ENCODE measurements at places on chromosomes 16 and 17.

GRCh38 chr16:12862941-12863340 lies 38.5 kb upstream of the SHISA9 start:
- no peak for DNase-seq

GRCh38 chr17:40218740-40219593 lies at the start of gene WIPF2:
TSS of gene WIPF2 (plus strand) at chr17:40219304. CDS start at chr17:40256460, 37,156 bp downstream.
- DNase-seq, result peak; percentile 90

DNA sequence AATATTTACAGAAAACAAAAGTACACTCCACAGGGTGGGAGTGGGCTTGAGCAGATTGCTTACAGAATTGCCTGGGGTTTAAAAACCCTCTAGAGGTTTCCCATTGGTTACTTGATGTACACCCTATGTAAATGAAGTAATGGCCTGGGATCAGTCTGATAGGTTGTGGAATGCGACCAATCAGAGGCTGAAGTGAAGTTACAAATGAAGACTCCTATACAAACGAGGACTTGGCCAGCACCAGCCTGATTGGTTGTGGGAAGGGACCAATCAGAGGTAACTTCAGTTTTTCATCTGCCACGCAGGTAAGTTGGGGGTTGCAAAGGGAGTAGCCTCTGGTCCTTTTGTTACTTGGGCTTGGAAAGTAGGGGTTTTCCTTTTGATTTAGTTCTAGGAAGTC lies 8.8 kb downstream of the EEF2K start:
- no peak for DNase-seq

DNA sequence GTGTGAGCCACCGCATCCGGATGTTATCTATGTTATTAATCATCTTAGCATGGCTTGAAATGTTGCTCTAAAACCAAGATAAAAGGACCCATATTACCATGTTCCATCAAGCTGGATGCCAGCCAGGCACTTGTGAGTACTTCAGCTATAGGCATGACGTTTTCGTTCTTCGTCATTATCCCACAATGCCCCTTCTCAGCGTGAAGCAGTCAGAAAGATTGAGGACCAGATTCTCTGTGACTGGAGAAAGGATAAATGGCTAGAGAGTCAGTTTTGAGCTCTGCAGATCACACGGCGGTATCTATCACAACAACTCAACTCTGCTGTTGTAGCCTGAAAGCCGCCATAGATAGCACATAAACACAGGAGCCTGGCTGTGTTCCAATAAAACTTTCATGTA lies 29.8 kb upstream of the LCMT1 start:
- no peak for DNase-seq

- peak; percentile 31 for DNase-seq
These were observed 489 bp downstream of the ZC3H18 start for GRCh38 chr16:88570691-88571092.

- DNase-seq, result no peak
These were observed 14.2 kb upstream of the MNT start for GRCh38 chr17:2415081-2415480.

DNA sequence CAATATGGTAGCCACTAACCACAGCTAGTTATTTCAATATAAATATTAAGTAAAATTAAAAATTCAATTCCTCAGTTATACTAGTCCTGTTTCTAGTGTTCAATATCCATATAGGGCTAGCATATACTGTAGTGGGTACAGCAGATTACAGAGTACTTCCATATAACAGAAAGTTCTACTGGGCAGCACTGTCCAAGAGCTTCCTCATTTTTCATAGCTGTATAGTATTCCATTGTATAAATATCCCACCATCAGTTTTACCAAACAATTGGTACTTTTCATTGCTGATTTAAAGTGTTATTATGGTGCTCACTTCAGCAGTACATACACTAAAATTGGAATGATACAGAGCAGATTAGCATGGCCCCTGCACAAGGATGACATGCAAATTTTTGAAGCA lies 20.4 kb downstream of the ACSM3 start:
- no peak for DNase-seq

GRCh38 chr16:1134776-1135458 lies 18.0 kb upstream of the CACNA1H start:
- no peak for DNase-seq

- DNase-seq, result no peak
These were observed 40.6 kb upstream of the HAS3 start for GRCh38 chr16:69064764-69065313.

DNA sequence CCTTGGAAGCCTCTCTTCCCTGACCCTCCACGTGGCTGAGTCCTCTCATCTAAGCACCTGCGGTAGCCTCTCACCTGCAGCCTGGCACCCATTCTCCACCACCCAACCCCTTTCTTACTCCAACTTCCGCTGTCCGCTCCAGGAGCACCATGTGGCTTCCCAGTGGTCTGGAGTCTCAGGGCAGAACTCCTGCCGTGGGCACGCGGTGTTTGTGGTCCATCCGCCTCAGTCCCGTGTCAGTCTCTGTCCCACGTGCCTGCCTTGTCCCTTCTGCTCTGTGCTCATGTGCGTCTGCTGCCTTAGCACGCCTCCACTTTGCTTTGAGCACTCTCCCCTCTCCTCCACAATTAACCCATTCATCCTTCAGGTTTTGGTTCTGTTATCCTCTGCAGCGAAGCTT lies 49.7 kb downstream of the KATNIP start:
- no peak for DNase-seq

DNA sequence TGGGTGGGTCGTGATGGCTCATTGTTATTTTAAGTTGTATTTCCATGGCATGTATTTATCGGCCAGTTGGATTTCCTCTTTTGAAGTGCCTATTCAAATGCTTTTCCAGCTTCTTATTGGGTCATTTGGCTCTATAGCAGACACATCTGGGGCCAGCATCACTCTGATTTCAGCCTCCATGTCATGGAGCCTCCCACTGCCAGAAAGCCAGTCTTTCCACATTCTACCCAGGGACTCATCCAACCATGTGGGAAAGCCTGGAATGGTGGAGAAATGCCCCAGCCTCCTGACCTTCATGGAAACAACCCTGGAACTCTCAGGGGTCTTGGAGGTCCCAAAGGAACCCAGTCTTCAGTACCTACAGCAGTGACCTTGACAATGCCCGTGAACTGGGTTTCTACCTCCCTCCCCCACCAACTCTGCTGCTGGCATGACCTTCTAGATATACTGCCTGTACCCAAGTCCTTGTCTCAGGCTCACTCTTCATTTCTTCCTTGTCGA lies 33.8 kb upstream of the ADGRG1 start:
- no peak for DNase-seq

DNA sequence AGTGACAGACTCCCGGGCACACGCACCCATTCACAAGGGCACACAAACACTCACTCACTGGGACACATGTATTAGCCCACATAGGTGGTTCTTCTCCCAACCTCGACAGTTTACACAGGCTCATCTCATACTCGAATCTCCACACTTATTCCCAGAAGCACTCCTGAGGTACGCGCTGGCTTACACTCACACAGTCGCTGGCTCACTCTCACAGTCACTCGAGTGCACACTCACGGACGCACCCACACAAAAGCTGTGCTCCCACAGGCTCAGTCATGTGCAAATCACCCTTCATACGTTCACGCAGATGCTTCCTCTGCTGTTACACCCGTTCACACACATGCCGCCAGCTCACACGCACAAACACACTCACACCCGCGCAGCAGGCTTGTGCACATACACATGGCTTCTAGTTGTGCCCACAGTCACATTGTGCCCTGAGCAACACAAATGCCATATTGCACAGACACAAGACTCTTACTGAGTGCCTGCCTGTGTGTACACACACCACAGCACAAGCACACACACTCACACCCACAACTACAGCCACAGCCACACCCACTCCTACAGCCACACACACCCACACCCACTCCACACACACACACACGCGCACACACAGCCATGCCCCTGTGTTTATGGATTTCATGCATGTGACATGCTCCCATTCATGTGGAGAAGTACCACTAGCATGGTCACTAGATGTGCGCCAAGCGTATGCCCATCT lies 8.4 kb upstream of the PRR29 start:
- no peak for DNase-seq

DNA sequence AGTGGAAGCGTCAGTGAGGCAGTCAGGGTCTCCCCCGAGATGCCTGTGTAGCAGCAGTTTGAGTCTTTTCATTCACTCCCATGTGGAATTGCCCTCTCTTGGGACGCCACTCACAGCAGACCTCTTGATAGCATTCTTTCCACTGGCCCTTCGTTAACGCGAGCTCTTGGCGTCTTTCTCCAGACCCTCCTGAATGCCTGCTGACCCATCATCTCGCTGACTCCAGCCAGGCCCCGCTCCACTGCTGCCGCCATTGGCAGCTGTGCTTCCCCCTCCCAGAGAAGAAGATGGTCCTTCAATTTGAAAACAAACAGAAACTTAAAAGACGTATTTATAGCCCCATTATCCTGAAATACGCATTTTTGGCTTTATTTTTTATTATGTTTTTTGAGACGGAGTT lies 63.1 kb downstream of the SEC14L1 start:
- DNase-seq, result no peak

DNA sequence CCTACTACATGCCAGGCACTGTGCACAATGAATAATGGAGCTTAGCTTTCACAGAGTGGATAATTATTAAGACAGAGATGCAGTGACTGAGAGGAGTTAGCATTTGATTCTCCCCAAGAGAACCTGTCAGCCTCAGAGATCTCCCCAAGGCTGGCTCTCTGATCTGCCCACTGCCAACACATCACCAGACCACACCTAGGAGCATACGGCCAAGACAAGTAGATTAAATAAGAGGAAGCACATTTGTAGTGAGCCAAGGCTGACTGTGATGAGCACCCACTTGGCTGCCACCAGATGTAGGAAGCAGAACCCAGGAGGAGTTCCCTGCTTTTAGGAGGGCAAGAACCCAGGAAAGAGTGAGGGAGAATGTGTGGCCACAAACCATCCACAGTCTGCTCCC lies 130.1 kb downstream of the SPACA3 start:
- DNase-seq, result no peak

DNA sequence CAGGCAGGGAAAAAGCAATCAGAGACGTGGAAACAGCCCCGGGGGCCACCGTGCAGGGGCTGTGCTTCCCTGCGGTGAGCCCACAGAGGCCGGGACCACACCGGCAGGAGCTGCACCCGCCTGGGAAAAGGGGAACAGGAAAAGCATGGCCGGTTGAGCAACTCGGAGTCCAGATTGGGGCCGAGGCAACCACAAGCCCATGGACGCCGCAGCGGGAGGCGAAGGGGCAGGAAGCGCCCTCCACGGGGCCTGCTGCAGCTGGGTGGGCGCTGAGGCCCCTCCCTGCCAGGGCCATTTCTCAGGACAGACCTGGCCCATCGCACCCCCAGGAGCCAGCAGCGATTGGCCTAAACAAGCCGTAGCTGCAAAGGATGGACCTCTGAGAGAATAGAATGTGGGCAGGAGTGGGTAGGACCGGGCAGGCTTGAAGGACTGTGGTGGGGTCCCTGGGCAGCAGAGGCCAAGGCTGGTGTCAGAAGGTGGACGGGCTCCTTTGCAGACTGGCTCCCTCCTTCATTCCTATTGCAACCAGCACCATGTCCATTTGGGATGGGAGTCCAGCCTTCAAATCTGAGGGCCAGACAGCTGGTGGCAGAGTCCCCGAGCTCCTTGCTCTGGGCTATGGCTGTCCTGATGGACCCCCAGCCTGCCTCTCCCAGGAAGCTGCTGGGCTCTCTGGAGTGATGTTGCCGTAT lies 30.4 kb downstream of the COX4I1 start:
- DNase-seq, result no peak

GRCh38 chr17:4066210-4066609 lies 76.6 kb downstream of the ZZEF1 start:
- DNase-seq, result no peak

DNA sequence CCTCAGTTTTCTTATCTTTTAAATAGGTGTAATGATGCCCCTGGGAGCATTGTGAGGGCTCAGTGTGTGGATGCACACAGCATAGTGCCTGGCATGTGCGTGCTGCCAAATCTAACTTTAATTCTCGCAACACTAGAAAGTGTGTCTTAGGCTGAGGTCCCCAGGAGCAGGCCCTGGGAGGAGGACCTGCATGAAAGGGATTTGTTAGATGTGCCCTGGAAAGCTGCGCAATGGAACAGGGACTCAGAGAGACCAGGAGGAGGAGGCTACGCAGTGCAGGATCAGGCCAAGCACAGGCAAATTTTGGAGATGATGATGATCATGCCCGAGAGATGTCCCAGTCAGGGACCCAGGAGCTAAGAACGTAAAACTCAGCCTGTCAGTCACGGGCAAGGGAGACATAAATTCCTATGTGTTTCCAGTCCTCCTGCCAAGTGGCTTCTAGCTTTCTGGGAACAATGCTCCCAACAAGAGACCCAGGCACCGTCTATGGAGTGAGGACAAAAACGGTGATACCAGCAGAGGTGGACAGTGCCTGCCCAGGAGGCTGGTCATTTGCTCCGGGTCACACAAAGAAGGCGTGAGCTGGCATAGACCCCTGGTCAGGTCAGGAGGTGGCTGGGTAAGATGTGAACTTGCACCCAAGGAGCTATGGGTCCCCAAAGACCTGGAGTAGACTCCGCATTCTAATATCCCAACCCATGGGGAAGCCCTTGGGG lies 352.2 kb upstream of the TNRC6C start:
- no peak for DNase-seq

DNA sequence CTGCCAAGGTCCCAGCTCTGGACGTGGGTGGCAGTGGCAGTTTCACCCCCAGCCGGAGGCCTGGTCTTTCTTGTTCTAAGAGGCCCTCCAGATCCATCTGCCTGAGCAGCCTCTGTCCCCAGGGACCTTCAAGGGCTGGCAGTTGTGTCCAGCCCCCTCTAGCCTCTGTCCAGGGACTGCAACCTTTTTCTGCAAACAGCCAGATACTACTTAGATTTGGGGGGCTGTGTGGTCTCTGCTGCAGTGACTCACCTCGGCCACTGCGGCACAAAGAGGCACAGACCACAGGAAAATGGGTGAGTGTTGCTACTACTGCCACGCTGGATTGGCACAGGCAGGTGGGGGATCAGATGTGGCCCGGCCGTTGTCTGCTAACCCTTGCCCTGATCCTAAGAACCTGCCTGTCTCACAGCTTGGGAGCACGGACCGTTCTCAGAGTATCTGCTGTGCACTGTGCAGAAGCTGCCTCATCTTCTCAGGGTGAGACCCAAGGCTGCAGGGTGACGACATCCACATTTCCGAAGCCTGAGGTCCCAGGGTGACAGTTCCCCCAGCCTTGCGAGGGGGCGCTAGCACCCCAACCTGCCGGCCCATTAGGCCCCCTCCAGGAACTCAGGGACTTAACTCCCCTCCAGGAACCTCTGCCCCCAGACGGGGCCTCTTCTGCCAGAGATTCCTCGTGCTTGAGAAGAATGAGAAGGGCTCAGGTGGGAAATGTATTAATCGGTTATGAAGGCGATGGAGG lies 27.6 kb downstream of the MXRA7 start:
- no peak for DNase-seq

DNA sequence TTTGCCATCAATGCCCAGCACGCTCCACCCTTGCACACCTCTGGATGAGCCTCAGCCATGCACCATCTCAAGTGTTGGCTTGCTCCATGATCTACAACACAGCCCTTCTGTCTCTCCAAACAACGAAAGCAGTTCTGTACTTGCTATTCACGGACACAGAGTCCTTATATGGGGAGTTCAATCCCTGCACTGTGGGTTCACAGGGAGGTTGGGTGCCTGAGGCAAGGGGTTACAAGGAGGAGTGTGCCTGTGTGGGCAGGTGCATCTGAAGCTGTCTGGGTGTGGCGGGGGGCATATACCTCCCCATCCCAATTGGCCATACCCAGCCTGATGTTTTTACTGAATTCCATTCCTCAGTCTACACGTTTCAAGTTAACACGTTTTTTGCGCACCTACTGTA lies 5.6 kb downstream of the RUNDC3A start:
- no peak for DNase-seq

GRCh38 chr16:12661656-12662172 lies 142.0 kb downstream of the CPPED1 start:
- DNase-seq, result no peak

- no peak for DNase-seq
These were observed 3.3 kb downstream of the PMP22 start for GRCh38 chr17:15261802-15262290.

All from stimulated activated CD4-positive, alpha-beta T cell treated with anti-CD3 and anti-CD28 coated beads, Interleukin-15, amount 100 ng/mL, for 1 hour (primary cell).